ENCODE measurements at places on chromosomes 6 and 20.

GRCh38 chr20:59161721-59162120 lies 1.9 kb upstream of the ZNF831 start:
- no peaks in the 10 kb centered on the region for H3K27me3 ChIP-seq
- H3K4me3 ChIP-seq = no peak overlapping the region

DNA sequence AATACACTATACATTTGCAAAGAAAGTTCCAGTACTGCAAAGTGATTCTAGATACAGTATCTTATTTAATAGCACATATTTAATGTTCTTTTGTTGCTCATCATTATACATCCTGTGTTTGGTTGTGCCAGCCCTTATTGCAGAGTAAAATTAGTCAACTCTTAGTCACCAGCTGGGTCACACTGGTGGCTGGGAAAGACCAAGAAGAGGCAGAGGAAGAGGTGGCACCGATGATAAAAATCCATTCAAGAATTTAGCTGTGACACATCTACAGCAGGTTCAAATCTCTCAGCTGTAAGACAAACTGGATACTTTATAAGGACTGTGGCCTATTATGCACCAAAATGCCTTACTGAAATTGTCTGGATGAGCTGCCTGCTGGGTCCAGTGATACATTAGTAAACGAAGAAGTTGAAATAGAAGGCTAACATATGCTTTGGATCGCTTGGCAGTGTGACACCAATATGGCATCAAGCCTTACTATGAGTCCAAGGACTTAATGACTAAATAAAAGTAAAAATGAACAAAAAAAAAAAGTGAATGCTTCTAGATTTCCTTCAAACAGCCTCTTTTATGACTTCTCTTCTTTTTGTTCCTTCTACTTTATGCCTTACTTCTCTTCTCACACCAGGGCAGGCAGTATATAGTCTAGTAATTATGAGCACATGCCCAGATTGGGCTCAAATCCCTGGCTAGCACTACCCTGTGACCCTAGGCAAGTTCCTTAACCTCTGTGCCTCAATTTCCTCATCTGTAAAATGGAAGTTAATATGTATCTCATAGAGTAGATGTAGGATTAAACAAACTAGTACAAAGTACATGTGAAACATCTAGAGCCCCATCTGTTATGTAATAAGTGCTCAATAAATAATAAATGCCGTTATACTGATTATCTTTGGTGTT lies 29.4 kb upstream of the RNF8 start:
- no peaks in the 10 kb centered on the region for H3K27me3 ChIP-seq
- H3K27ac ChIP-seq = no peak overlapping the region
- H3K4me1 ChIP-seq = no peaks in the 10 kb centered on the region
- no peak for DNase-seq

- H3K27ac ChIP-seq = no peak overlapping the region
- H3K36me3 ChIP-seq = no peaks in the 10 kb centered on the region
- no peaks in the 10 kb centered on the region for H3K27me3 ChIP-seq
- H3K4me1 ChIP-seq = no peaks in the 10 kb centered on the region
- DNase-seq = no peak
Measured at GRCh38 chr6:133396984-133397348, 155.8 kb downstream of the EYA4 start.

DNA sequence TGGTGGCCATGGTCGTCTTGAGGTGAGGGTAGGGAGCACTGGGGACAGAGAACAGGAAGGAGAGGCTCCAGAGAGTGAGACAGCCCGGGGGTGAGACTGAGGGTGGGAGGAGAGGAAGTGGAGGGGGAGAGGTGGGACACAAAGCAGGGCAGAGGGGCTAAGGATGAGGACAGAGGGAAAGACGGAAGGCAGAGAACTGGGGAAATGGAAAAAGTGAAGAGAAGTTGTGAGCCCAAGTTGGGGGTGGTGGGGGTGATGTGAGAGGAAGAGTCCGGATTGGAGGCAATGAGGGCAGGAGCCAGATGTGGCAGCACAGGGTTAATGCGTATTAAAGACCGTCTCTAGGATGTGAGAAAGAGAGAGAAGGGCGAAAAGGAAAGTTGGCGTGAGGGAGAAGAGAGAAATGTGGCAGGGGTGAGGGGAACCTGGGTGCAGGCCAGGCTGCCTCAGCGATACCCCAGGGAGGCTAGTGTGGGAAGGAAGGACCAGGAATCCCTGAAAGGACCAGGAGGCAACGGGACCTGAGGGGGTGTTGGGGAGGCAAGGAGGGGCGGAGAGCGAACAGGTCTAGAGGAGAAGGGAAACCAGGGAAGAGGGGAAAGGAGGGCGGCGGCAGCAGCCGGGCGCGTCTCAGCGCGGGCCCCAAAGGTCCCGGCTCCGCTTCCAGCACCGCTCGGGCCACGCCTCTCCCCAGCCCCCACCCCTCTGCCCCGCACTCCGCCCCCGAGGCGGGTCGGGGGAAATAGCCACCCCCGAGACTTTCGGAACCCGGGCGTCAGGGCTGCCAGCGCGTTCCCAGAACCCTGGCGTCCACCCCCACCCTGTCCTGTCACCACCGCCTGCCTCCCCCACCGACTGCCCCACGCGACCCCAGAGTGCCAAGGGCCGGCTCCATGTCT lies at the start of gene PPP1R18:
Gene PPP1R18, minus strand, starts transcription at position 637 of the 899 bp plus-strand sequence. Its CDS starts 627 bp downstream, at position 10.
- H3K27me3 ChIP-seq = no peaks in the 10 kb centered on the region
- H3K4me1 ChIP-seq = peaks cover 48% of the 10 kb centered on the region
- peak; percentile 90 for DNase-seq
- peak within 1 kb of the TSS; percentile 88 for H3K4me3 ChIP-seq

- H3K4me3 ChIP-seq = no peak overlapping the region
- peak; percentile 56 for DNase-seq
- H3K27me3 ChIP-seq = no peaks in the 10 kb centered on the region
- no peaks in the 10 kb centered on the region for H3K4me1 ChIP-seq
- H3K27ac ChIP-seq = no peak overlapping the region
- no peaks in the 10 kb centered on the region for H3K36me3 ChIP-seq
Measured at GRCh38 chr6:137589067-137589848, 95.1 kb upstream of the OLIG3 start.

DNA sequence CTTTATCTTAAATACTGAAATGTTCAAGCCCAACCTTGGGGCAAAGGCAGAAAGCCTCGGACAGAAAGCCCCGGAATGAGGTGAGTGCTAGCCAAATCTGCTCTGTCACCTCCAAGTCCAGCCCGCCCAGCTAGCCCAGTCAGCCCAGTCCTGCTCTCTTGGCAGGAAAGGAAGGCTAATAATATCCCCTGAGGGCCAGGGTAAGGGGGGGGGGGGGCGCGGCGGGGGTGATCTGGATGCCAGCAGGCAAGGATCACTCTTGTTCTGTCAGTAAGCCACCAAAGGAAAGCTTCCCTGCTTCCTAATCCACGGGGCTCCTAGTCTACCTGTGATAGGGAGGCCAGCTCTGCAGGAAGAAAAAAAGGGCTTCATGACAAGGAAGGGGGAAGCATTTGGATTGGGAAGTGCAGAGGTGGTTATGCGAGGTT lies 1.1 kb downstream of the NDRG3 start:
- peak overlapping the region; percentile 2 for H3K27ac ChIP-seq
- H3K27me3 ChIP-seq = no peaks in the 10 kb centered on the region
- peaks cover 10% of the 10 kb centered on the region for H3K4me1 ChIP-seq
- DNase-seq = peak; percentile 16

Measured in stomach (tissue), 19 donors.